Stimulated activated CD8-positive, alpha-beta memory T cell treated with anti-CD3 and anti-CD28 coated beads, Interleukin-4, amount 100 ng/mL, for 48 hours (primary cell): ENCODE measurements at places on chromosomes 11 and 22.

- DNase-seq = no peak
Observed at GRCh38 chr11:68263444-68264035, 8.2 kb downstream of the C11orf24 start.

- DNase-seq = no peak
Observed at GRCh38 chr22:40025856-40026255, 31.1 kb downstream of the FAM83F start.

DNA sequence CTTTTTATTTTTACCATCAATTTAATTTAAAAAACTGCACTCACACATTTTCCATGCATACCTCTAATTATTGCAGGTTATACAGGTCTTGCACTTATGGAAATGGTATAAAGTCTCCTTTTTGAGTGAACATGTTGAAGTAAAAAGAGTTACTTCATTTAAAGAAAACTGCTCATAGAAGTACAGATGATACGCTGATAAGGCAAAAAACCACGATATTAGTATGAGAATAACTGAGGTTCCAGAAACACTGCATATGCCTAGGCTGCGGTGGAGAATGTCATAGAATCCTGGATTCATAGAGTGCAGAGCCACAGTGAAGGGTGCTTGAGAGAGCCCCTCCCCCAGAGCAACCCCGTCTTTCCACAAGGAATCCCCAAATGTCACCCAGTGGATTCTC is 175.8 kb downstream of the BCR start:
- DNase-seq = no peak

- no peak for DNase-seq
Observed at GRCh38 chr11:3368199-3368598, 10.7 kb downstream of the ZNF195 start.

DNA sequence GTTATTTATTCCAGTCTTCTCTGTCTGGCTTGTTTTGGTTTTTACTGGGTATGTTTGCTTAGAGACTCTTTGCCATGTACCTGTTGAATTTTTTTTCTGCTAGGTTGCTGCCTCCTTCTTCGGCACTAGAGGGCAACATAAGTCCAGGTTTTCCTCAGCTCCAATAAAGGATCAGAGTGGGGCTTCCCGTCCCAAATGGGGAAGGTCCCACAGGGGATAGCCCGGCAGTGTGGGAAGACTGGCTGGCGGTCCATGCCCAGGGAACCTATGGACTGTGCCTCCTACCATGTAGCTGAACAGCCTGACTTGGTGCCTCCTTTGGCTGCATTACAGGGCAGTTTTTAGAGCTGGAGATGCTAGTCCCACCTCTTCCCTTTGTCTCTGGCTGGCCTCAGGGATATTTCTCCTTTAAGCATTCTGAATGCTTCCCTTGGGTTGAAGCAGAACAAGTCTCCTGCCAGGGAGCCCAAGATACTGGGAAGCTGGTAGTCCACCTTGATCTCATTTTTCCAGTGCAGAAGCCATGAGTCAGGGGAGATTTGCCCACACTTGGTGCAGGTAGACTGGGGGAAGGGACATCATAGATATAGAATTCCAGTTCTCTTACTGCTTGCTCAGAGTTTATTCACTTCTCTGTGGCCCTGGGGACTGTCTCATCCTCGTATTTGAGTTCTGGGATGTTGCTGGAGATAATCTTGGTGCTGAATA is 60.2 kb downstream of the BRD1 start:
- DNase-seq = no peak

- DNase-seq = no peak
Observed at GRCh38 chr11:102560555-102561011, 30.0 kb upstream of the MMP7 start.

- no peak for DNase-seq
Observed at GRCh38 chr11:68939583-68940555, 36.2 kb downstream of the IGHMBP2 start.

DNA sequence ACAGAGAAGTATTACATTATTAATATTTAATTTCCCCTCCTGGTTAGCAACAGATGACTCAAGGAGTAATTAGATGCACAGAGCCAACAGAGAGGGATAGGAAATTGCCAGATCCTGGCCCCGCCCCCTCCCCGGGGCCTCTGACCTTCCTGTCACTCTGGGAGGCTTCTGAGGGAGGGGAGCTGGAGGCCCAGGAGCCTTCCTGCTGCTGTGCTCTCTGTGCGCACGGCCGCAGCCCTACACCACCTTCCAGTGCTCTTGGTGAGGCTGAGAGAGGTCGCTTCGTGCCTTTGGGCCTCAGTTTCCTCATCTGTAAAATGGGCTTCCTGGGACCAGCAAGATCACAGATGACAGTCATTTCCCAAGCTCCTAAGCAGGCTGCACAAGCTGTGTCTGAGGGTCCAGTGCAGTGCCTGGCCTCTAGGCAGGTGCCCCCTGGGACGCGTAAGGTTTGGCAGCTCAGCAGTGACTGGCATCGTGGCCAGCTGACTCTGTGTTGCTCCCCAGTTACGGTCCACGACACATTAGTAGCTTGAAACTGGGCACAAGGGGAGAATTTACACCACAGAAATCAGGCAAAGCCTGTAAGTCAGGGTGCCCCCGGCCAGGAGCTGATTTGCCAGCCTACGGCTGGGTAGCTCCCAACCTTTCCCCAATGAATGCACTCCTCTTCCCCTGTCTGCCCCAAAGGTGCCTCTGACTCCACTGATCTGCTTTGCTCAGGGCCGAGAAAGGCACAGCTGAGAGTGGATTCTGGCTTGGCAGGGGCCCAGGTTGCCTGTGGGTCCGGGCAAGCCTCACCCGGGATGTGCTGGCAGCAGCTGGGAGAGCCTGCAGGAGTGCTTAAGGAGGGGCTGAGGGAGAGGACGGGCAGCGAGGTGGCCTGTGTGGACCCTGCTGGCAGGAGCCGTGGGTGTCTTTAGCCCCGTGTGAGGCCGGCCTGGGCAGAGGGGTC is 2.3 kb downstream of the ADORA2A start:
- DNase-seq = peak; percentile 81

DNA sequence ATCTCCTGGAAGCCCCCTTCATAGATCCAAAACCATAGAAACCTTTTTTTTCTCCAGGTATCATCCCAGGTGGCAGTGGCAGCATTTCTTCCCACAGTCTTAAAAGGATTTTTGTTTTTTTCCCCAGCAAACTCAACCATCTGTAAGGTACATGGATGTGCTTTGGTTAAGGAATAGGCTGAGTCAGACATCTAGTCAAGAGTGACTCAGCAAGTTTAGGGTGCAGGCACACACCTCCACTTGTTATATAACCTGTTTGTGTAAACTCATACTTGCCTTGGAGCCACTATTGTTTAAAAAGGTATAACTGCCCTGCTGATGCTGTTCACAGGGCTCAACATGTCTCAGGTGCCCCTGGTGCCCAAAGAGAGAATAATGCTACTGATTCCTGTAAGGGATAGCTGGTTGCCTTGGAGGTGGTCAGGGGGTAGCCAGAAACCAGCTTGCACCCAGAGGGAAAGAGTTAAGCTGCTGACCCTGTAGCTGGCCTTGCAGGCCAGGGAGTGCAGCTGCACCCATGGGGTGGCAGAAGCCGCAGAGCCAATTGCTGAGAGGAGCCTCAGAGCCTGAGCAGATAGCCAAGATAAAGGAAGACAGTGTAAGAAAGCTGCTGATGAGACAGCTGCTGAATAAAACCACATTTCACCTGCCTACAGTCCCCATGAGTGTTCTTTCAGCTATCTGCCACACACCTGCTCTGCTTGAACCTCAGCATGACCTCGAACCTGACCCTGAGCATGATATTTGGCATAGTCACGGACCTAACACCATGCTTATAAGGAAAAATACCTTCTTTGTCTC is 1726.1 kb upstream of the RAG2 start:
- DNase-seq = no peak

- no peak for DNase-seq
Observed at GRCh38 chr11:78635814-78636506, 61.3 kb upstream of the NARS2 start.

DNA sequence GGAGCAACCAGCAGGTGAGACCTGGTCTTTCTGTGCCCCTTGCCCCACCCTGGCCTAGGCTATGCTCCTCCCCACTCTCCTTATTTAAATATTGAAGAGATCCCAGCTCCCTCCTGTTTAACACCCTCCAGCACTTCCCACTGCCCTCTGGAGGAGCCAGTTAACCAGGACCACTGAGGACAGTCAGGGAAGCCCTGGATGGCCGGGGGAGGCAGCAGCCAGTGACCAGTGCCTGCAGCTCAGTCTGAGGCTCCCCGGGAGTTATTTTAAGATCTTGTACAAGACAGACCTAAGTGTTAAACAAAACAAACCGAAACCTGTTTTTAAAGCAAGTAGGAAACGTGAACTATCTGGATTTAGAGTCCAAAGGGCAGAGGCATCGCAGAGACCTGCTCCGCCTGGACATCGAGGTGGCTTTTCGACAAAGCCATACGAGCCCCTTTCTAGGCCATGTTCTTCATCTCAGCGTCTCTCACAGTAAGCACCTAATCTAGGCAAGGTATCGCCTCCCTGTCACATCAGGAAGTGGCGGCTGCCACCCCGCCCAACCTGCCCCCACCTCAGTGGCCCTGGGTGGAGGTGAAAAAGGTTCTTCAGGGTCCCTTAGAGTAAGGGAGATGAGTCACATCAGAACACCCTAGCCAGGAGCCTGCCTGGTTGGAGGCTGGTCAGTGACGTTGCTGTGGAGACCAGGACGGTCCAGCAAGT is 35.2 kb downstream of the TRMU start:
- DNase-seq = peak; percentile 43

DNA sequence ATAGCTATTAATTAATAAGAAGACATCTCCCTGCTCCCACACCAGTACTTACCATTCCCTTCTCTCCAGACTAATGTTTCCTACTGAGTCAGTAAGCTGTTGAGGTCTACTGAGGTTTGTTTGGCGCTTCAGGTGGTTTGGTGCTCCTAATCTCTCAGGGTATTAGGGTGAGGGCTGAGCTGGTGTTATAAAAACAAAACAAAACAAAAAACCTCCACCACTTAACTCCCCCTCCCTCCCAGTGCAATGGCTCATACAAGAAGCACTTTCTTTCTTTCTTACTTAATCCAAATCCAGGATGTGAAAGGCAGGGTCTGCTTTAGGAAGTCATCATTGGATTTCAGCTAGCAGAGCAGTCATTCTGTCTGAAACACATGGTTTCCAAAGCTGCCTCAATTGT is 15.3 kb downstream of the CSTPP1 start:
- no peak for DNase-seq

DNA sequence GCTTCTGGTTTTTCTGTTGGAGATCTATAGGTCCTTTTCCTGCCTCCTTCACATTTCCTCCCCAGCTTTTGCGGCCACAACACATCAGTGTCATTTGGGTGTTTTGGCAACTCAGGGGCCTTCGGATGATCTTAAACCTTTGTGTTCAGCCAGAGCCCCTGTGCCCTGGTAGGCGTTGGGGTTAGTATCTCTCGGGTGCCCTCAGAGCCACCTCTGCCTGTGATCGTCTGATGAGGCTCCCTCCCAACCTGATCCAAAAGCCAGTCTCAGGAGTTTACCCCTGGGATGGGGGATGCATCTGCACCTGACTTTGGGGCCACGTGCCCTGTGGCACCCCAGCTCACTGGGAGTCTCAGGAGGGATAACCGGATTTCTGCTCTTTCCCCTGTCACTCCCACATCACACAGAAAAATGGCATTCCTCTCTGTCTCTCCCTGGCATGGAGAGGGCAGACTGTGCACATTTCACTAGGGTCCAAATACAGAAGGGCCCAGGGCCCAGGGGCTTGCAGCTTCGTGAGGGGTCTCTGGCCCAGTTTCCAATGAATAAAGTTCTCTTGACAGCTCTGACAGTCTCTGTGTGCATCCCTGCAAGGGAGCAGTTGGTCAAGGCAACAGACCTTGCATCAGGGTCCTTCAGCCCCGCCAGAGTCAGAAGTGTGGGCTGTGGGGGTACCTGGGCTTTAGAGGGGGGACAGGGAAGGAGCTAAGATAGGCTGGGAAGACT is 2.6 kb downstream of the RNF26 start:
- no peak for DNase-seq

DNA sequence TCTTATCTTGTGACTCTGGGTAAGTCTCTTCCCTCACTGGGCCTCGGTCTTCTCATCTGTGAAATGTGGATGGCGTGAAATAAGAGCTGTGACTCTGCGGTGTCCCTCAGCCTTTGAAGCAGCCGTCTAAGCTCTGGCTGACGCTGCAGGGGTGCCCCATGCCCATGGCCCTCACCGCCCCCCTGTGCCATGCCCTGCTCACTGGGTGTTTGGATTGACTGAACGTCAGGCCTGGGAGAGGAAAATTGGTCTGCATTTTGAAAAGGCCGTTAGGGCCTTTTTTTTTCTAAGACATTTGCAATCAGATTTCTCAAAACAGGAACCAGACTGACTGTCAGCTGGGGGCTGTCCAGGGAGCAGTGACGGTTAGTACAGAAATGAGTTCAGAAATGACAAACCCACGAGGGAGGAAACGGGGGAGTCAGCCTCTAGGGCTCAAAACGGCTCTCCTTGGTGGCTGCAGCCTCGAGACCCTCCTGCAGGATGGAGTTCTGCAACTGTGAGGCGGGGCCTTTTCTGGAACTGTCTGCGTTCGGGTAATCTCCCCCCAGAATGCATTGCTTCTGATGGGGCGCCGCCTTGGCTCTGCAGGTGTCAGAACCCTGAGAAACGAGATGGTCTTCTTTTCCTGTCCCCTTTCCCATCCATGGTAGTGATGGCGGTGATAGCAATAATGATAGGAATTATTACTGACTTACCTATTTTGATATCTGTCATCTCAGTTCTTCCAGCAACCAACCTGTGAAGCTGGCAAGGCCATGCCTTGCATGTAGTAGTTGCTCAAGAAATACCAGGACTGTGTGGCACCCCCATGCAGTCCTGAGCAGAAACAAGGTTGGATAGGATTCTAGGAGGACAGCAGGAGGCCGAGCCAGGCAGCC is 2.0 kb downstream of the GRK2 start:
- peak; percentile 83 for DNase-seq

DNA sequence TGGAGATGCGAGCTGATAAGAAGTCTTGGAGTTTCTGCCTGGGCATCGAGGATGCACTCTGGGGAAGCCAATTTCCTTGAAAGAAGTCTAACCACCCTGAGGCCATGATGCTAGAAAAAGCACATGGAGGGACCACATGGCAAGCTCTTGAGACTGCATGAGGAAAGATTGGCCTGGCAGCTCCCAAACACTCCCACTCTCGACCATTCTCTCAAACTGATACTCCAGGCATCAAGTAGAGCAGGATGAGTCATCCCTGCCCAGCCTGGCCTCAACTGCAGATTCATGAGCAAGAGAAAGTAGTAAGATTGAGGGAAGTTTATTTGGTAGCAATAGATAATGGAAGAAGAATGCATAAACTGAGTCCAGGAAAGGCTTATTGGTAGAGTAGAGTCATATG is 194.3 kb downstream of the KIF18A start:
- no peak for DNase-seq

DNA sequence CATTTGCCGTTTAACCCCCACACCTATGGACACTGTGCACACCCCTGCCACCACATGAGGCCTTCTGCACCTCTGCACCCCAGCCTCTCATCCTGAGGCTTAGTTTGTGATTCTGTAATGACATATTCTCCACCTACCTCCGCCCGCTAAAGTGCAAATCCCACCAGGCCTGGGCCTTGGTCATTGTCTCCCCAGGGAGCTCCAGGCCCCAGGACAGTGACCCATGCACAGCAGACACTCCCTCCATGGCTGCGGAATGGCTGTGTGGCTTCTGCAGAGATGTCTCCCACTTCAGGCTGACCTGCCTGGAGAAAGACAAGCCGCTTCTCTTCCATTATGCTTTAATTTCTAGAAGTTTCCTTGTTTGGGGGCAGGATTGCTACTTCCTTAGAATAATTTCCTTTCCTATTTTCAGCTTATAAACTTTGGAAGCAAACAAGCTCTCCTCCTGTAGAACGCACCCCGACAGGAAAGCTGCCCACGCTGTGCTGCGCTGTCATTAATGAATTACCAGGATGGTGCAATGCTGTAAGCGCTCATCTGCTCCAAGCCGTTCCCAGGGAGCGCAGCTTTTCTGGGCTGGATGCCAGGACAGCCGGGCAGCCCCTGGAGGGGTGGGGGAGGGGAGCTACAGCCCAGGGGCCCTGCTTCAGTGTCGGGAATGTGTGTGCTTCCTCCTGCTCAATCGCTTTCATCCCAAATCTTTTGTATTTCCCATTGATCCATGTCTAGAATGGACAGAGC is 618.0 kb downstream of the BRD1 start:
- no peak for DNase-seq
